Nephron progenitor cell (in vitro differentiated cells): ENCODE measurements at places on chromosomes 2 and 18.

- DNase-seq = no peak
Observed at GRCh38 chr2:150141226-150142001, 346.1 kb downstream of the RND3 start.

- no peak for DNase-seq
Observed at GRCh38 chr2:239552213-239552926, 151.6 kb upstream of the HDAC4 start.

- DNase-seq = no peak
Observed at GRCh38 chr2:140577453-140577852, 1553.4 kb downstream of the LRP1B start.

GRCh38 chr2:120128216-120128615 lies 95.0 kb downstream of the TMEM185B start:
- DNase-seq = no peak

DNA sequence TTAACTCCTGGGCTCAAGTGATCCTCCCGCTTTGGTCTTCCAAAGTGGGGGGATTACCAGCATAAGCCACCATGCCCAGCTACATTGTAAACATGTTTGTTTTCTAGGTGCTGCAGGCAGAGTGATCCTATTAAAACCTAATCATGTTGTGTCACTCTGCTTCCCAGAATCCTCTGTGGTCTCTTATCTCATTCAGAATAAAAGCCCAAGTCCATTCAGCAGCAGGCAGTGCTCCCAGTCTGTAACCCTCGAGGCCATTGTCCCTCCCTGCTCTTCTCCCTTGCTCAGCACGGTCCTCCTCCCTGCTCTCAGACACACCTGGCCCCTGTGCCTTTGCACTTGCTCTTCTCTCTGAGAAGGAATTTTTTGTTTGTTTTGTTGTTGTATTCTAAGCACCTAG lies 11.1 kb upstream of the CABYR start:
- DNase-seq = no peak

DNA sequence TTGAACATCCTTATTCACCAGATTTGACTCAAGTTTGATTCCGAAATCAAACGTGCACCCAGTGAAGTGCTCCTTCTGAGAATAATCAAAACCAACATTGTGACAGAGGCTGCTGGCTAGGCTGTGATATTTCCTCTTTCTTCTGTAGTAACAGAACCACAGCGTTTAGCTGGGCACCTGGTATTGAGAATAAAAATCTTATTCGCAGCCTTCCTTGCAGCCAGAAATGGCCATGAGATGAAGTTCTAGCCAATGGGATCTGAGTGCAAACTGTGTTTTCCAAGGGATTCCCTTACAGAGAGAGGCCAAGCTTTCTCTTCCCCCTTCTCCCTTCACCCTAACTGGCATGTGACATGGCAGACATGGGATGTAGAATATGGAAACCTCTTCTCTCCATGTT lies 51.7 kb downstream of the TMEM163 start:
- no peak for DNase-seq

- DNase-seq = no peak
Observed at GRCh38 chr2:58539973-58540372, 298.8 kb upstream of the FANCL start.
